Skin of body (tissue), 3 donors: ENCODE measurements at places on chromosomes 16 and 17. TPM values are rescaled to one million over a fixed set of nuclear protein-coding genes. Genes with fewer than 3 reads are reported as not detected.

- peak; percentile 76 for DNase-seq
These were observed 1.6 kb upstream of the ASPA start for GRCh38 chr17:3474212-3474611.

GRCh38 chr17:78885956-78886355 is 17.0 kb downstream of the CEP295NL start:
- no peak for DNase-seq

GRCh38 chr17:5181509-5182305 is 10.0 kb downstream of the ZNF594 start:
- no peak for DNase-seq

- DNase-seq: peak; percentile 19
These were observed 46.1 kb upstream of the BPTF start for GRCh38 chr17:67779098-67779672.

- DNase-seq: no peak
These were observed 170.3 kb upstream of the RPH3AL start for GRCh38 chr17:522919-523318.

DNA sequence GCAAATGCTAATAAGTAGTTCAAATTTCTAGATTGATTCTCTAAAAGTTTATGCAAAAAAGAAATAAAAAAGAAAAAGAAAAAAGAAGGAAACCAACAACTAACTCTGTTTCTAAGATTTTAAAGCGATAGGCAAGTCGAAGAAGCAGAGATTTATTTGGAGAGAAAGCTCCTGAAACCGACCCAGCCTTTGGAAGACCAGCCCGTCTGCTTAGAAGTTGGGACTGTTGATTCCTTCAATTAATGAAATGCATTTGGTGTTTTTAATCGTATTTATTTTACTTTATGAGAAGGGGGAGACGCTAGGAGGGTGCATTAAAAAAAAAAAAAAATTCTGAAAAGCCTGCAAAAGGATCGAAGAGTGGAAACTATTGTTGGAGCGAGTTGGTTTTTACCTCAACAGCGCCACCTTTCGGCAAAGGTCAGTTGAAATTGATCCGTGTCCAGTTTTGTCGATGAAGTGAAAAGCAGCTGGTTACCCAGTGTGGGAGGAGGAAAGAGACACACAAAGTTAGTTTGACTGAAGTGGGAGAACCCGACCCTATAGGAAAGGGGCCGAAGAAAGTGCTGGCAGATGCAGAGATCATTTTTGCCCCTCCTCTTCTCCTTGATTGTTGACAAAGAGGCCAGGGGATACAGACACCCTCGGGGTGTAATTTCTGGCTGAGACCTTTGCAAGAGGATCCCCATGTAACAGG is 1.5 kb upstream of the MAF start:
- DNase-seq: peak; percentile 92

GRCh38 chr17:60819447-60820130 is 141.9 kb downstream of the BCAS3 start:
- no peak for DNase-seq

The SLC6A4 gene
- 1.8 TPM for total RNA-seq

The FOXL1 gene
- 0.30 TPM for total RNA-seq
